ENCODE measurements at places on chromosomes 11 and 22.

DNA sequence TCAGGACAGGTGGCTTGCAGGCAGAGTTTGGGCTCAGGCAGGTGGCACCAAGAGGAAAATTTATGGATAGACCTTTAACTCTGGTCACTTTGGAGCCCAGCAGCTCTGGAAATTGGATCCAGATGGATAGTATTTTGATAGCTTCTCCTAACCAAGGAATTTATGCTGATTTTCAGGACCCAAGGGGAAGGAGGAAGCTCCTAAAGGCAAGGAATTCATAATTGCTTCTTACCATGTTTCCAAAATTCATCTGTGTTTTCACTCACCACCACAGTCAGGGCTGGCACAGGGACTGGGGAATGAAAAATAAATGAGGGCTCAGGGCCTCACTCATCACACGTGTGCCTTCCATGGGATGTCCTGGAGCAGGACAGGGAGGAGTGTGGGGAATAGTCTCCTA is 317.8 kb downstream of the ST3GAL4 start:
- no peak for DNase-seq

DNA sequence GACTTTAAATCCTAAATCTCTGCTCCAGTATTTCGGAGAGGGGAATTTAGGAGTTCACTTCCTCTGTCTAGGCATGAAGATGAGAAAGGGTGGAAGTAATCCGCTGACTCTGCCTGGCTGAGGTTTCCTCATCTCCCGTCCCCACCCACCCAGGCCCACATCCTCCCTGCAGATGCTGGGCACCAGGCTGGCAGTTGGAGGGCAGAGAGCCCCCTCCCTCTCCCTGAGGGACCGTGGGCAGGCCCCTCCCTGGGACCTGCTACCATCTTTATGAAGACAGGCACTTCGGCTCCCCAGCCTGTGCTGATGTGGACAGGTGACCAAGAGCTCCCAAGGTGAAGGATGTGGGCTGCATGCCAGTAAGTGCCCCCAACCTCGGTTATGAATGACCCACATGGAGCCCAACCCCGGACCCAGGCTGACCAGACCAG is 6.7 kb downstream of the CASTOR1 start:
- DNase-seq = no peak

GRCh38 chr11:63023841-63024648 is 8.4 kb upstream of the SLC22A8 start:
- DNase-seq = peak; percentile 68

GRCh38 chr11:33553486-33553885 is 147.1 kb downstream of the C11orf91 start:
- DNase-seq = no peak

GRCh38 chr11:66967670-66968425 is 7.3 kb upstream of the C11orf86 start:
- DNase-seq = no peak

- DNase-seq = no peak
These were observed 2221.9 kb upstream of the RAG2 start for GRCh38 chr11:38819981-38820380.

DNA sequence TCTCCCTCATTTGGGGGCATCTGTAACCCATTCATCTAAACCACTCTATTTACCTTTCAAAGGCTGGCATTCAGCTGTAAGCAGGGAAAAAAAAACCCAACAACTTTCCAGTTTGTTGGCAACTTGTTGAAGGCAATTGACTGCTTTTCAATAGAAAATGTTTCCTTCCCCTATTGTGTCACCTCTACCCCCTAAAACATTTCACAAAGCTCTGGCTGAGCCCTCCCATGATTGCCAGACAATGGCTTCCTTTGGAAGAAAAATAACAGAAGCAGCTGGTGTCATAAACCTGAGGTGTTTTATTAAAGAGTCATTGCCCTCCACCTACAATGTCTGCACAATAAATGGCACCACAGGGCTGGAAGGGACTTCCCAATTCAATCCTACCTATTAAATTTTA is 22.1 kb upstream of the PSMA1 start:
- no peak for DNase-seq

DNA sequence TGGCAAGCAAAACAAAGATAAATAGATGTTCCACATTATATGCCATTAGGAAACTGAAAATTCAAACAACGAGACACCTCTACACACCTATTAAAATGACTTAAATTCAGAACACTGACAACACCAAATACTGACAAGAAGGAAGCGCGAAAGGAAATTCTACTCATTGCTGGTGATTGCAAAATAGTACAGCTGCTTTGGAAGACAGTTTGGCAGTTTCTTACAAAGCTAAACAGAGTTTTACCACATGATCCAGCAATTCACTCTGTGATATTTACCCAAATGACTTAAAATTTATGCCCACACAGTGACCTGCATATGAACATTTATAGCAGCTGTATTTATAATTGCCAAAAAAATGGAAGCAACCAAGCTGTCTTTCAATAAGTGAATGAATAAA is 232.6 kb downstream of the CASP12 start:
- no peak for DNase-seq

DNA sequence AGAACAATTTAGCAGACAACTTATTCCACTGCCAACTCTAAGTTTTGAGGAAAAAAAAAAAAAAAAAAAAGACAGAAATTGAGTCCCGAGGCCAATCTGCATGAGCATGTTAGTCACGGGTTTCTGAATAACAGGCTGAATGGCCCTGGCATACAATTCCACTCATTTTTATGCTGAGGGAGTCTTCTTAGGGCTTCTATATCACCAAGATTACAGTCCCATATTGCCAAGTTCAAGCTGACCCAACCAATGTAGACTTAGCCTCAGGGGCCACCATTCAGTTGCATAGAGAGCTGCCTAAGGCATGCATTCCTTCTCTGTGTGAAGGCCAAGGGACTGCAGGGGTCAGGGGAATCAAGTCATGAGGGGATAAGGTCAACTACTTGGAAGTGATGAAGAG is 27.5 kb downstream of the KIRREL3 start:
- DNase-seq = no peak

DNA sequence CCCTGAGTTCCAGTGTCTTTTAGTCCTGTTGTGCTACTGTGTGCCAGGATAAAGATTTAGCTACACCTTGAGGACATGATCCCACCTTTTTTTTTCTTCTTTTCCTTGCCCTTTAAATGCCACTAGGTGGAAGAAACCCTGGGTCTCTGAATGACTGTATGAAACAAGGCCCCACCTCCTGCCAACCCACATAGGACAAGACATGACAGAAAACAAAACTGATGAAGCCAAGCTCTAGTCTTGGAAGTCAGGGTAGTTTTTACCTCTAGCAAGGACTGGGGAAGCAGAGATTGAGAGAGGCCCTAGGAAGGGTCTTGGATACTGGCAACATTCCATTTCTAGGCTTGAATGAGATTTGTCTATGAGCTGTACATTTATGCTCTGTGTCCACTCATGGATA is 410.7 kb downstream of the MIAT start:
- DNase-seq = no peak

DNA sequence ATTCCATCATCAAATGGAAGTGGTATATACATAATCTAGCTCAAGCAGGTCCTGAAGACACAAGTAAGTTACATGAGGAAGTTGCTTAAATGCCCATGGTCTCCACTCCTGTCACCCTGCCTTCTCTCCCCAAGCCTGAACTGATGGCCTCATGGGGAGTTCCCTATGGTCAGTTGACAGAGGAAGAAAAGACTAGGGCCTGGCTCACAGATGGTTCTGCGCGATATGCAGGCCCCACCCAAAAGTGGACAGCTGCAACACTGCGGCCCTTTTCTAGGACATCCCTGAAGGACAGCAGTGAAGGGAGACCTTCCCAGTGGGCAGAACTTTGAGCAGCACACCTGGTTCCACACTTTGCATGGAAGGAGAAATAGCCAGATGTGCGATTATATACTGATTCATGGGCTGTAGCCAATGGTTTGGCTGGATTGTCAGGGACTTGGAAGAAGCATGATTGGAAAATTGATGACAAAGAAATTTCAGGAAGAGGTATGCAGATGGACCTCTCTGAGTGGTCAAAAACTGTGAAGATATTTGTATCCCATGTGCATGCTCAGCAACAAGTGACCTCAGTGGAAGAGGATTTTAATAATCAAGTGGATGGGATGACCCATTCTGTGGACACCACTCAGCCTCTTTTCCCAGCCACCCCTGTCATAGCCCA is 17.3 kb upstream of the CD82 start:
- DNase-seq = no peak

DNA sequence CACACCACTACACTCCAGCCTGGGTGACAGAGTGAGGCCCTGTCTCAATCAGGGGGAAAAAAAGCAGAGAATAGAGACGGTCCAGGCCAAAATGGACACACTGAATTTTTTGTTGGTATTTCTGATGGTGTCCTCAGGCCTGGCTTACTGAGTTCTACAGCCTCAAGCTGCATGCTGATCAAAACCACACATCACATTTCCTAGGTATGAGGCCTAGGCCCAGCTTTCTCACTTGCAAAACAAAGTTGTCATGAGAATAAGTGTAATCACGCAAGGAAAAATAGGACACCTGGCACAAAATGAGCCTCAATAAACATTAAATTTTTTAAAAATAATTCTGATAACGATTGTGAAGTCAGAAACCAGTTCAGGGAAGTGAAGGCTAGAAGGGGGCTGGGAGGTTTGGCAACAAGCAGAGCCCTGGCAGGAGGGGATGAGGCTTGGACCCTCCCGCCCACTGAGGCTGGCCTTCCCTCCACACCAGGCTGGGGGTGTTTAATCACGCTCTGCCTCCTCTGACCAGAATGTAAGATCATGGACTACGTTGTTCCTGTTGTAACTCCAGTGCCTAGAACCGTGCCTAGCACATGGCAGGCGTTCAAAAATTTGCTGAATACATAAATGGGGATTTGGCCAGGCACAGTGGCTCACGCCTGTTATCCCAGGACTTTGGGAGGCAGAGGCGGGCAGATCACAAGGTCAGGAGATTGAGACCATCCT is 18.1 kb downstream of the PACSIN2 start:
- DNase-seq = no peak

- no peak for DNase-seq
These were observed 58.3 kb downstream of the CD44 start for GRCh38 chr11:35197292-35197691.

DNA sequence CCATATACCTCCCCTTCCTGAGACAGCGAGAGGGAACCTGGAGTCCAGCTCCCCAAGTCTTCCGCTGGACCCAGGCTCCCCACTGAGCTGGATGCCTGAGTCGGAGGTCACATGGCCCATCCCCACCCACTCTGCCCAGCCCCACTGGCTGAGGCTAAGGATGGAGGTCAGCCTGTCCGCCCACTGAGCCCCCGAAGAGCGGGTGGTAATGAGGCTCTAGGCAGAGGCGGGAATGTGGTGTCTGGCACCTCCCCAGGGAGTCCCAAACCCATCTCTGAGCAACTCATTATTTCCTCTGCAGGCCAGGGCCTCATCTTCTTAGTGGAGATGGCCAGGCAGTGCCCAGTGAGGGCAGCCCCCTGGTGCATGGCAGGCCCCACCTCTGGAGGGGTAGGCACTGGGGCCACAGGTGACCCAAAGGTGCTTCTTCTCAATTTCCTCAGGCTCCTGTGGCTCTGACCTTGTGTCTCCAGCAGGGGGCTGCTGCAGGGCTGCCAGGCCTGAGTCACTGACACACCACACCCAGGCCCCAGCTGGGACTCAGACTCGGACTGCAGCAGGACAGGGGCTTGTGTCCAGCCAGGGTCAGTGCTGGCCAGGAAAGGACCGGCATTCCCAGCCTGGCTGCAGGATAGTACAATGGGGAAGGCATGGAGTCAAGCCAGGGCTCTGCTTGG is 10.2 kb upstream of the PDE2A start:
- DNase-seq = peak; percentile 34

GRCh38 chr11:11415901-11416300 is 62.9 kb upstream of the CSNK2A3 start:
- DNase-seq = no peak

DNA sequence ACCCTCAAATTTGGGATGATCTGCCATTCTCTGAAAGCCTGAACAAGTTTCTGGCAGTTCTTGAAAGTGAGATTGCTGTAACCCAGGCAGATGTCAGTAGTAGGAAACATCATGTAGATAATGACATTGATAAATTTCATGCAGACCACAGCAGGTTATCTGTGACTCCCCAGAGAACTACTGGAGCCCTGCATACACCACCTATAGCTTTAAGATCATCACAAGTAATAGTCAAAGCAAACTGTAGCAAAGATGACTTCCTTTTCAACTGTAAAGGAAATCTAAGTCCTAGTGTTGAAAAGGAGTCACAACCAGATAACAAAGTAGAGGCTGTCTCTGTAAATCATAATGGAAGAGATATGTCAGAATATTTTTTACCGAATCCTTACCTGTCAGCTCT is 31.0 kb downstream of the DDIAS start:
- no peak for DNase-seq

DNA sequence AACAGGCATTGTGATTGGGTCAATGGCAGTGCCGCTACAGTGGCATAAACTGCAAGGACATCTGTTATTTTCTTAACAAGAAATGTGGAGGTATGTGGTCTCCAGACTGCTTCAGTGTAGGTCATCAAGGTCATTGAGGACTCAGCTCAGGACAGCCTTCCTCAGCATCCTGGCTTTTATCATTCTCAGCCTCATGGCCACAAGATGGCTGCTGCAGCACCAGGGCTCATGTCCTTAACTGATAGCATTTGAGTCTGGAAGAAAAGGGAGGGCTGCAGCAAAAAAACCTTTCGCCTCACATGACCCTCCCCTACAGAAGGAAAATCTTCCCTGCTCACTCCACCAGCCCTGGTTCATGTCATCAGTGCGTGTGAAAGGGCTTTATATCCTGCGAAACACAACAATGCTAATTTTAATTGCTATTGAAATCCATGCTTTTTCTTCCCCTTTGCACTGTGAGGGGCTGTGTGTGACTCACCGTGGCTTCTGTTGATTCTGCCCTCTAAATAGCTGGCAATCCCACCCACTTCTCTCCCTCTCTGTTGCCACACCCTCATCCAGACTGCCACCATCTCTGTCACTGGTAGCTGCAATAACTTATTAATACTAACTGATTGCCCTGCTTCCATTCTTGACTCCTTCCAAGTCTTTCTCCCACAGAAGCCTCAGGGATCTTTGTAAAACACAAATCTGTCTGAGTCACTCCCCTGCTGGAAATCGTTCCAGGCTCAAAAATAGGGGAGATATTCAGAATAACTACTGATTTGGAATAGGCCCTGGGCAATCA is 43.8 kb downstream of the CHRDL2 start:
- DNase-seq = no peak

- no peak for DNase-seq
These were observed 1503.9 kb upstream of the TENM4 start for GRCh38 chr11:80944758-80945157.

DNA sequence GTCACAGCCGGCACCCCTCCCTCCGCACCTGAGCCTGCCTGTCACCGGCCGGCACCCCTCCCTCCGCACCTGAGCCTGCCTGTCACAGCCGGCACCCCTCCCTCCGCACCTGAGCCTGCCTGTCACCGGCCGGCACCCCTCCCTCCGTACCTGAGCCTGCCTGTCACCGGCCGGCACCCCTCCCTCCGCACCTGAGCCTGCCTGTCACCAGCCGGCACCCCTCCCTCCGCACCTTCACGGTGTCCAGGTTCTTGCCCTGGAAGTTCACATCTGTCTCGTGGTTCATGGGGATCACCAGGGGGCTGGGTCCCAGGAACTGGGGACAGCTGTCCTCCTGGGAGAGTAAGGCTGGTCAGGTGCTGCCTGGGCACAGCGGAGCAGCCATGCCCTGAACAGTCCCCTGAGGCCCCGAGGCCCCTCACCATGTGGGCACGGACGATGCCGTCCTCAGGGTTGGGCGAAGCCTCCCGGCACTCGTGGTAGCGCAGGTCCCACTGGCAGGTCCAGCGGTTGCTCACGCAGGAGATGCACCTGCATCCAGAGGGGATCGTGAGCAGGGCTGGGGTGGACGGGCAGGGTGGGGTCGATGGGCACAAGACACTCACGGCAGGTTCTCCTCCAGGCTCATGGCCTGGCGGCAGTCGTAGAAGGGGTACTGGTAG is 15.5 kb upstream of the MAPK11 start:
- no peak for DNase-seq

- no peak for DNase-seq
These were observed 96.8 kb downstream of the WNT7B start for GRCh38 chr22:45880091-45880715.
